Neural crest cell (in vitro differentiated cells): ENCODE measurements at places on chromosomes 3 and 15. TPM values are rescaled to one million over a fixed set of nuclear protein-coding genes. Genes with fewer than 3 reads are reported as not detected.

DNA sequence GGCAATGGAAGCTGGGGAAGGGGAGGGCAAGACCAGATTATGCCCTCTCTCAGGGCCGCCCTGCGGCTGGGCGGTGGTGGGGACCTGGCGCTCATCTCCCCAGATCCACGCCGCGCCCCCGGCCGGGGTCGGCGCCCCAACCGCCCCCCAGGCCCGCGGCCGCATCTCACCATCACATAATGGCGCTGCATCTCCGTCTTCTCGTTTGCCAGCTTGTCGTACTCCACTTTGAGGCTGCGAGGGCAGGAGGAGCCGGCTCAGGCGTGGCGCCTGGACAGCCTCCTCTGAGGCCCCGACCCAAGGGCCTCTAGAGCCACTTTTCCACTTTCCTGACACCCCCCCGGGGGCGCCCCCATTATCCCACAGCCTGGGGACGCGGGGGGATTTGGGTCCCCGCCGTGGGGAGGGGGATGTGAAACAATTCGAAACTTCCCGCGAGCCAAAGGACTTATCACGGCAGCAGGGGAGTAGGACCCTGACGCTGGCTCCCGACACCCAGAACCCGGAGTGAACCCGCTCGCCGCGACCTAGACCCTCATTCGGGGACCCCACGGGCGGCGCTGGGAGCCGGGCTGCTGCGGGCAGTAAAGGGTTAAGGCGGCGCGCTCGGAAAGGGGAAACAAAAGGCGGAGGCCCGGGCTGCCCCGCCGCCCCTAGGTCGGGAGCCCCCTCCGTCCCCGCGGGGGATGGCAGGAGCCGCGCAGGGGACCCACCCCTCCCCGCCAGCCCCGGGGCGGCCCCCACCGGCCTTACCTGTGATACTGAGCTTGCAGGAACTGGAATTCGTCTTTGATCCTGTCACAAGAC lies 2.1 kb downstream of the TLE3 start:
- DNase-seq = no peak

Gene CTXND1
- 1.3 TPM in 2 replicates for total RNA-seq

DNA sequence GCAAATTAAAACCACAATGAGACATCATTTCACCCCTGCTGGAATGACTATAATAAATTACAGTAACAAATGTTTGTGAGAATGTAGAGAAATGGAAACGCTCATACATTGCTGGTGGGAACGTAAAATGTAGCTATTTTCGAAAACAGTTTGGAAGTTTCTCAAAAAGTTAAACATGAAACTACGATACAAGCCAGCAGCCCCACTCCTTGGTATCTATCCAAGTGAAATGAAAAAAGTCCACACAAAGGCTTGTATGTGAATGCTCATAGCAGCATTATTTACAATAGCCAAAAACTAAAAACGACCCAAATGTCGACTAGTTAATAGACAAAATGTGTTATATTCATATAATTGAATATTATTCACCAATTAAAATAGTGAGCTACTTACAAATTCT lies 22.9 kb upstream of the CFAP20DC start:
- DNase-seq = no peak

GRCh38 chr3:165568907-165569462 lies 268.2 kb downstream of the BCHE start:
- no peak for DNase-seq

DNA sequence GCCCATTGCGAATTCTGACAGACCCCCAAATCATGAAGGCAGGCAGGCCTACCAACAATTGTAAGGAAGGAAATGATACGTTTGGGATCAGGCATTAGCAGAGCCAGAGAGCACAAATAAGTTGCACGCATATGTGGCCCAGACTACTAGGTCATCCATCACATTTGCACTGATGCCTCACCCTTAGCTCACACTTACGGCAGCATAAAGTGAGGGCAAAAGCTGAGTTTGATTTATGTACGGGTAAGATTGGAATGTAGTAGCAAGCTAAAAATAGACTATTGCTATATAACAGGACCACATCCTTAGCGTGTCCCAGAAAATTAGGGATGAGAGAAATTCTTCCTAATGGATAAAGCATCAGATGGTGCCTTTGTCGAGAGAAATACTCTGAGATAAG lies 58.6 kb downstream of the QTRT2 start:
- no peak for DNase-seq

- no peak for DNase-seq
These were observed 38.5 kb downstream of the PYDC2 start for GRCh38 chr3:191499307-191500080.

DNA sequence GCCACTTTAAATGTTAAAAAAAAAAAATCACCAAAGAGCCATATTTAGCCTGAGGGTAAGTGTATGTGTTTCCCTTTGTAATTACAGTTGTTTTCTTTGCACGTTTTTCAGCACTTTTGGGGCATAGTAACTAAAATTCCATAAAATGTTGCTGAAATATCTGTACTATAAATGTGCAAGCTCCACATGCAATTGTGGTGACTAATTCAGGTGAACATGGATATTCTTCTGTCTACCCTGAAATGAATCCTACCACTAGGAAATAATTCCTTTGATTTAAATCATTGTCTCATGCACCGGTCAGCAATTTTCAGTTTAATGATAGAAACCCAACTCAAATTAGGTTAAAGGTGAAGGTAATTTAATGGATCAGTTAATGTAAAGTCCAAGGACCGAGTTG lies 13.1 kb upstream of the TFG start:
- DNase-seq = no peak
